ENCODE measurements at places on chromosomes 13 and 19.

DNA sequence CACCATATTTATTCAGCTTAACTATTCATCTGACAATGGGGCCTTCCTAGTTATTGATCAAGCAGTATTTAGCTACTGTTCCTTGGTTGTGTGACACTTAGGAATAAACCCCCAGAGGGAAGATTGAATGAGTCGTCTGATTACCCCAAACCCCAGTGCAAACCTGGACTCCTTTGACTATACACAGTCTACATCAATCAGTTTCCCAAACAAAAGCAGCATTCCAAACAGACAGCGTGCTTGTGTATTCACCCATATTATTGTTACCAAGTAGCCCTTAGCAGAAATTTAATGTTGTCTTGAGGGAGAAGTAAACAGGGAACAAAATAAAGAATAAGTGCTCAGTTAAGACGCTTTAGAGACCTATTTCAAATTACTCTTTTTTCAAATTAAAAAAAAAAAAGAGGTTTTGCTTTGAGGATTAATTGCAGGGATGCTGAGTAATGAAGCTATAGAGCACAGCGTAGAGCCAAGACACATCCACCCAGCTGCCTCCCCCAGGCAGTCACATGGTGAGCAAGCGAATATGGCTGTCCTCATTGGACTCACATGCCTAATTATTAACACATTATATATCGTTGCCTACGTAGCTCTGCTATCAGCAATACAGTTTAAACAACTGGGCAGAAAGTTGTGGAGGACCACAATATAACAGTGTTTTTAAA is 14.7 kb upstream of the B3GLCT start:
- H3K27me3 ChIP-seq, result no peaks in the 10 kb centered on the region
- peak overlapping the region; percentile 40 for H3K27ac ChIP-seq
- peaks cover 18% of the 10 kb centered on the region for H3K4me1 ChIP-seq
- no peaks in the 10 kb centered on the region for H3K36me3 ChIP-seq
- DNase-seq, result no peak

- H3K27me3 ChIP-seq, result peaks cover 13% of the 10 kb centered on the region
- no peak for DNase-seq
- H3K27ac ChIP-seq, result no peak overlapping the region
- H3K4me1 ChIP-seq, result no peaks in the 10 kb centered on the region
- H3K36me3 ChIP-seq, result no peaks in the 10 kb centered on the region
Observed at GRCh38 chr13:113895436-113895835, 31.6 kb upstream of the GAS6 start.

- H3K27me3 ChIP-seq, result no peaks in the 10 kb centered on the region
- H3K4me1 ChIP-seq, result peaks cover 4% of the 10 kb centered on the region
- no peak for DNase-seq
- no peak overlapping the region for H3K27ac ChIP-seq
- no peak overlapping the region for H3K4me3 ChIP-seq
- no peaks in the 10 kb centered on the region for H3K36me3 ChIP-seq
Observed at GRCh38 chr13:113825841-113826240, 38.0 kb downstream of the GAS6 start.

DNA sequence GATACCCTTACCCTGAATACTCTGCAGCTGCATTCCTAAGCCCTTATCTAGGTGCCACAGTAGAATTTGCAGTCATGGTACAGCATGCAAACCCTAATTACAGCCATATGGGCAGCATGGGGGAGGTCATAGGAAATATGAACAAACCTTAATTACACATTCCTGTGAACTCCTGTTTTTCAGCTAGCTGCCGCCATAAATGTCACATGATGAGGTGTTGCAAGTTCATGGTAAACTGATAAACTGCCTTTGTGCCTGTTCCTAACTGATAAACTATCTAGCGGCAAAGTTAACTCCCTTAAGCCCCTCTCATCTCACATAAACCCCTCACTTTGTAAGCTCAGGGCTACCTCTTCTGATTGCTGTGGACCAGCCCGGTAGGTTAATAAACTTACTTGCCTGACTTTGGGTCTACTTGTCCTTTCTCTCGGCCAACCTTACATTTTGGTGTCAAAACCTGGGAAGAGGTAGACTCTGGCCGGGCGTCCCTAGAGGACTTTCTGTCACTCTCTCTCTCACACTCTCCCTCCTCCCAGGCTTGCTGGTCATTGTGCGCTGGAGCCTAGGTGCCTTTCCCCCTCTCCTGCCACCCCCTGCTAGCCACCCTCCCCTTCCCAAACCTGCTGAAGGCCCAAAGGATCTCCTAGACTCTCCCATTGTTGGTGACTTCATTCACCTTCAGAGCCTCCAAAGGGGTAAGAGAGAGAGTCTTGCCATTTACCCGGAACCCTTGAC is 43.3 kb downstream of the ZNF93 start:
- H3K27ac ChIP-seq, result no peak overlapping the region
- no peaks in the 10 kb centered on the region for H3K27me3 ChIP-seq
- peaks cover 11% of the 10 kb centered on the region for H3K36me3 ChIP-seq
- H3K4me3 ChIP-seq, result no peak overlapping the region
- H3K4me1 ChIP-seq, result no peaks in the 10 kb centered on the region
- no peak for DNase-seq

DNA sequence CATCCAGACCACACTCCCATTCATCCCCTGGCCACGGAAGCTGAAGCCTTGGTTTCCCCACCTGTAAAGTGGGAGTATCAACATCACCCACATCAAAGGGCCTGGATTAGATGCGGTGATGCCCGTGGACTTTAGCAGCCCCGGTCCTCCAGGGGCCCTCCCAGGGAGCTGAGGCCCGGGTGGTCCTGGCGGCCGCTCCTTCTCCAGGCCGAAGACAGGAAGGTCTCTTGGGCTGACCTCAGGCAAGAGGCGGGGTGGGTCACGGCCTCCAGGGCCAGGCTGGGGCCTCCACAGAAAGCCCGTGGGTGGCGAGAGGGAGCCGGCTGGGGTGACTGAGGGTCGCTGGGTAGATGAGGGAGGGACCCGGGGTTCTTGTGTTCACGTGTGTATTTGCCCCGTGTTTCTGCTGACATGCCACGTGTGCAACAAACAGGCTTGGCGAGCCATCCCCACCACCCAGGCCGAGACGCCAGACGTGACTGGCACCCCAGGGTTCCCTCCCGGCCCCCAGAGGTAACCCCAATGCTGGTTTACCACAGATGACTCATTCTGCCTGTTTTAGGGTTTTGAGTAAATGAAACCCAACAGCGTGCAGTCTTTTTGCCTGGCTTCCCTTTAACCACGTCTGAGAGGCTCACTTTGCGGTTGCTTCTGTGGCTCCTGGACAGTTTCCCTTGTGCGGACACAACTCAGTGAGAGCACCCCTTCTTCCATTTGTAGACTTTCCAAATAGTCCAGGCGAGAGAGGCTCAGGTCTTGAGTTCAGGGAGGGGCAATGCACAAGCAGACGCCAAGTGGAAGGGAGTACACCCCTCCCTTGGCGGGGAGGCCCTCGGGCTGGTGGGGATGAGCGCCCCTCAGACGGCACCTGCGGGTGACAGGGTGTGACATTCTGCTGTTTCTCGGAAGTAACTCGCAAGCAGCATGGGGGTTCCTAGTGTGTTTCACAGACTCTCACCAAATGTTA is 42.9 kb downstream of the C13orf46 start:
- H3K27me3 ChIP-seq, result no peaks in the 10 kb centered on the region
- H3K4me3 ChIP-seq, result no peak overlapping the region
- H3K27ac ChIP-seq, result no peak overlapping the region
- peaks cover 36% of the 10 kb centered on the region for H3K4me1 ChIP-seq
- no peaks in the 10 kb centered on the region for H3K36me3 ChIP-seq
- no peak for DNase-seq

GRCh38 chr13:97477844-97478243 is 43.9 kb downstream of the RAP2A start:
- no peak overlapping the region for H3K27ac ChIP-seq
- DNase-seq, result no peak
- peaks cover 7% of the 10 kb centered on the region for H3K4me1 ChIP-seq
- no peak overlapping the region for H3K4me3 ChIP-seq

GRCh38 chr19:14277608-14278007 is 71.6 kb upstream of the ADGRL1 start:
- H3K27me3 ChIP-seq, result no peaks in the 10 kb centered on the region
- H3K4me3 ChIP-seq, result no peak overlapping the region
- H3K36me3 ChIP-seq, result peaks cover 3% of the 10 kb centered on the region
- H3K4me1 ChIP-seq, result peaks cover 6% of the 10 kb centered on the region

GRCh38 chr19:49533551-49534488 is 6.0 kb downstream of the RCN3 start:
- peaks cover 17% of the 10 kb centered on the region for H3K4me1 ChIP-seq
- DNase-seq, result peak; percentile 79
- H3K36me3 ChIP-seq, result no peaks in the 10 kb centered on the region
- no peak overlapping the region for H3K27ac ChIP-seq
- H3K27me3 ChIP-seq, result peaks cover 13% of the 10 kb centered on the region
- H3K4me3 ChIP-seq, result peak overlapping the region; percentile 85

GRCh38 chr13:63979951-63980350 is 2564.3 kb upstream of the PCDH20 start:
- no peaks in the 10 kb centered on the region for H3K36me3 ChIP-seq
- H3K27me3 ChIP-seq, result no peaks in the 10 kb centered on the region
- H3K4me3 ChIP-seq, result no peak overlapping the region
- H3K27ac ChIP-seq, result no peak overlapping the region

GRCh38 chr13:81659984-81660383 is 1319.1 kb upstream of the SPRY2 start:
- no peak for DNase-seq
- H3K4me1 ChIP-seq, result no peaks in the 10 kb centered on the region
- no peaks in the 10 kb centered on the region for H3K27me3 ChIP-seq
- H3K27ac ChIP-seq, result no peak overlapping the region
- H3K4me3 ChIP-seq, result no peak overlapping the region
- no peaks in the 10 kb centered on the region for H3K36me3 ChIP-seq

- peaks cover 48% of the 10 kb centered on the region for H3K27me3 ChIP-seq
- no peaks in the 10 kb centered on the region for H3K36me3 ChIP-seq
- H3K4me3 ChIP-seq, result peak overlapping the region; percentile 79
- H3K4me1 ChIP-seq, result peaks cover 22% of the 10 kb centered on the region
Observed at GRCh38 chr19:3046698-3047495, 15.4 kb downstream of the TLE5 start.

DNA sequence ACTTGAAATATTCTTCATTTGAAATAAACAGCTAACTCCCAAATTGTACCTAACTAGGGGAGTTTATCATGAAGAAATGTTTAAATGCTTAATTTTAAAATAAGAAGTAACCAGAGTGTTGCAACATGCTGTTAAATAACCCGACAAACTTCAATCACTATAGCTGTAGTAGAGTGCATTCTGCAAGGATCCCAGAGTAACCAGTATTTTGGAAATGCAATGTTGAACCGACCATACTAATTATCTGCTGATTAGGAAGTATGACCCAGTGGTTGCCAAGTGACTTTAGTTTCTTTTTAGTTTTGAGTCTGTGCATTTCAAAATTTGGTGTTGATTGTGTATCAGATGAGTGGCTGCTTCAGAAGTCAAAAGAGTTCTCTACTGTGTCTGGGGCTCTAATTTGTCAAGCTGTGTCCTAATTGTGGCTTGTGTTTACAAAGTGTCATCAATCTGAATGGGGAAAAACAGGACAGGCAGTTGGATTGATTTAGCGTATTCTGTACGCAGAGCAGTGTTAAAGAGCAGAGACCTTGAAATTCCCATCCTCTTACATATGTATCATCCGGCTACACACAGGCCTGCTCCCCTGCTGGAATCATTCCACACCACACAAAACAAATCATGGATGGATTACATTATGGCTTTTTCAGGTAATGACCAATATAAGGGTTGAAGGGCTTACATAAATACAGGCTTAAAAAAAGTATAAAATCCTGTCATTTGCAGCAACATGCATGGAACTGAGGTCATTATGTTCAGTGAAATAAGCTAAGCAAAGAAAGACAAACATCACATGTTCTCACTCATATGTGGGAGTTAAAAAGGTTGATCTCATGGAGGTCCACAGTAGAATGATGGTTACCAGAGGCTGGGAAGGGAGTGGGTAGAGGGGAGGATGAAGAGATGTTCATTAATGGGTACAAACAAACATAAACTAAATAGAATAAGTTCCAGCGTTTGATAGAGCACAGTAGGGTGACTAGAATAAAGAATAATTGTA is 351.5 kb downstream of the KLF12 start:
- H3K4me1 ChIP-seq, result peaks cover 8% of the 10 kb centered on the region
- H3K27ac ChIP-seq, result no peak overlapping the region
- no peak overlapping the region for H3K4me3 ChIP-seq
- no peak for DNase-seq
- H3K27me3 ChIP-seq, result no peaks in the 10 kb centered on the region
- peaks cover 11% of the 10 kb centered on the region for H3K36me3 ChIP-seq

DNA sequence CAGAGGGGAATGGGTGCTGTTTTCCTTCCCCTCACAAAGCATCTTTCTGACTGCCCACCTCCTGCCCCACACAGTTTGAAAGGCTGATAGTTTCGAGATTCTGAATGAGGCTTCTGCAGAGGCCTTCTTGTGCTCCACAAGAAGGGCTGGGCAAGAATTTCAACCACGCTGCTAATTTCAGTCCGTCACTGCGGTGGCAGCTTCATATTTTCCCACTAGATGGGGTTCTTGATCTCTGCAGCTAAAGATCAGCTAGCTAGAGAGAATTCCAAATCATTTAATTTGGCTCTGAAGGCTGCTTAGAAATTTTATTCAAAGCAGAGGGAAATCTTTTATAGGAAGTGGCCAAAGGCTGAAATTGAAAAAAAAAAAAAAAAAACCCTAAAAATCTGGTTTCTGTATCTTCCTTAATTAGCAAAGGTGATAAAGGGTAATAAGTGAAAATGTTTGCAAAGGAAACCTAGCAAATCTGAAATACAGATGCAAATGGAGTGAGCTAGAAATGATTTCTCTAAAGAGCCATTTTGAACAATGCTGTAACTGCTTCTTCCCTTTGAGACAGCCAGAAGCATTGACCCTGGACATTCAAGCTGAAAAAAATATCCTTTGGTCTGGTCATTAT is 38.0 kb upstream of the C13orf42 start:
- peaks cover 14% of the 10 kb centered on the region for H3K27me3 ChIP-seq
- peaks cover 4% of the 10 kb centered on the region for H3K36me3 ChIP-seq
- H3K27ac ChIP-seq, result no peak overlapping the region
- no peaks in the 10 kb centered on the region for H3K4me1 ChIP-seq
- peak; percentile 38 for DNase-seq
- H3K4me3 ChIP-seq, result no peak overlapping the region

DNA sequence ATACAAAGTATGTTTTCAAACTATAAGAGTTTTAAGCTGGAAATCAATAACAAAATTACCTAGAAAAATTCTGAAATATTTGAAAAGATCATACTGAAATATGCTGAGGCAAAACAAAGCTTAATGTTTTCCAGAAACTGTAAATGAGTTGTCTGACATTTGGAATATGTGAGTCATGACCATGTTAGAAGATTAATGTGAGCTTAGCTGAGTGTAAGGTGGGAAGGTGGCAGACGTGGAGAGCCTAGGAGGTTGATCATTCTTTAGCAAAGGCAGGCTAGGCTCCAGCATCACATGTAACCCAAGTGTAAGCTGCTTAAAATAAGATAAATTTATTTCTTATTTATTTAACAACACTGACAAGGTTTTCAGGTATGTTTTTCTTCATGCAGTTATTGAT is 2086.1 kb upstream of the PCDH20 start:
- H3K27ac ChIP-seq, result no peak overlapping the region
- H3K27me3 ChIP-seq, result no peaks in the 10 kb centered on the region
- DNase-seq, result no peak
- H3K4me3 ChIP-seq, result no peak overlapping the region

GRCh38 chr13:88752041-88752440 is 1080.9 kb downstream of the SLITRK5 start:
- H3K27ac ChIP-seq, result no peak overlapping the region
- DNase-seq, result no peak
- H3K4me1 ChIP-seq, result no peaks in the 10 kb centered on the region
- no peak overlapping the region for H3K4me3 ChIP-seq

- peaks cover 84% of the 10 kb centered on the region for H3K36me3 ChIP-seq
- no peaks in the 10 kb centered on the region for H3K27me3 ChIP-seq
- no peak for DNase-seq
- H3K27ac ChIP-seq, result no peak overlapping the region
- no peaks in the 10 kb centered on the region for H3K4me1 ChIP-seq
Observed at GRCh38 chr19:37095859-37096258, 17.6 kb downstream of the ZNF420 start.
